Stimulated activated CD4-positive, alpha-beta T cell treated with anti-CD3 and anti-CD28 coated beads, Interleukin-12 subunit alpha, Interleukin-12 subunit beta, amount 100 ng/mL, for 24 hours (primary cell): ENCODE measurements at places on chromosomes 2 and 18.

- DNase-seq, result no peak
These were observed 25.9 kb downstream of the HAUS1 start for GRCh38 chr18:46130061-46130460.

DNA sequence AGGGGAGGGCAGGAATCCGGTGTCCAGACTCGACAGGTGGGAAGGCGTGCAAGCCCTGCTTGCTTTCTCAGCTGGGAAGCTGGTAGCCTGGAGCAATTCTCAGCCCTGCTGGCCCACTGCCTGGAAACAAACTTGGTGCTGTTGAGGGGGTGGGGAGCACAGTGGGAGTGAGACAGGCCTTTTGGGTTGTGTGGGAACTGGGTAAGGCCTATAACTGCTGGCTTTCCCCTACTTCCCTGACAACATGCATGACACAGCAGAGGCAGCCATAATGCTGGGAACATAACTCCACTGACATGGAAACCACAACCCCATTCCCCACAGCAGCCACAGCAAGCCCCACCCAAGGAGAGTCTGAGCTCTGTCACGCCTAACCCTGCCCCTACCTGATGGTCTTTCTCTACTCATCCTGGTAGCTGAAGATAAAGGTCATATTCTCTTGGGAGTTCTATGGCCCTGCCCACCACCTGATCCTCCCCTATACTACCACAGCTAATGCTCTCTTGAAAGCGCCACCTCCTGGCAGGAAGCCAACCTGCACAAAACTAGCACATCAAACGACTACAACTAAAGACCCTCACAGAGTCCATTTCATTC is 122.9 kb upstream of the ACVR1C start:
- peak; percentile 21 for DNase-seq

DNA sequence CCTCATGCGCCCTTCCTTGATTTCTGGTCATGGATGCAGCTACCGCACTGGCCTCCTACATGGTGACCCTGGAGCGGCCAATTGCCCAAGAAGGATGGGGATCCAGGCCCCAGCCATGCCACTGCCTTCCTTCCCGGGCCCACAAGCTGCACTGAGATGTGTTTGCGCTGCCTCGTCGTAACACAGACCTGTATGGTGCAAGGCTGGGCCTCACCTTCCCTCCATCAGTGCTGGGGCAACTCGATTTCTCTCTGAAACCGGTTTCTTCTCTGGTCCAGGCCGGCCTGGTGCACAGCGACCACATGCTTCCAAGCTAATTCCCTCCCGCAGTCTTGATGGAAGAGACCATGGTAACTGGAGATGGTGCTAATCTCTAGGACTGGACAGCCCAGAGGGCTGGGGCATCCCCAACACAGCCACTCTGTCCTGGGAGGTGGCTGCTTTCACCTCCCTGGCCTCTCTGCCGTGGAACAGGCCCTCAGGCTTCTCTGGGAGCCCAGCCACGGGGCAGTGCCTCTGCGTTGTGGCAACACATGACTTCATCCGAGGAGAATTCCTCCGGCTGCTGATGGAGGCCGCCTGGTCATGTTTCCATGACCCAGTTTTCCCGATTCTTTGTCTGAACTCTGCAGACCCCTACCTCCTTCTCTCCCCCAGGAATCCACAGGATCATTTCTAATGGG is 184.2 kb downstream of the GLI2 start:
- no peak for DNase-seq

GRCh38 chr2:232941400-232941799 is 71.3 kb downstream of the SNORC start:
- no peak for DNase-seq

GRCh38 chr18:48668466-48669179 is 129.8 kb downstream of the CTIF start:
- DNase-seq, result no peak

GRCh38 chr2:220533485-220533884 is 906.1 kb downstream of the SLC4A3 start:
- DNase-seq, result no peak

GRCh38 chr2:173941567-173941966 is 23.6 kb downstream of the SP3 start:
- DNase-seq, result no peak

DNA sequence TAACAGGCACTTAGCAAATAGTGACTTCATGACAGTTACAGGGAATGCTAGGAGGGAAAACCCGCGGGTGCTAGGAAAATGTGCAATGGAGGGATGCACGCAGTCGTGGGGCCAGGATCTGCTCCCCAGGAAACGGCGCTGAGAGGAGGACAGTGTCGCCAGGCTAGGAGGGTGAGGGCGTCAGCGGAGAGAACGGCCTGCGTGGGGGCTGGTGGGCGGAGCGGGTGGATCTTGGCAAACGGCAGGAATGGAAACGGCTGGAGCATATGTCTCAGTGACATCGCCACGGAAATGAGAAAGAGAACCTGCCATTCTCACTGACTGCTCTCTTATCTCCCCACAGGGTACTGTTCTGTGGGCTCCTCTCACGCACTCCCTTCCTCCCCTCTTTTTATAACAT is 478.5 kb upstream of the ID2 start:
- DNase-seq, result no peak

- DNase-seq, result no peak
These were observed 128.4 kb downstream of the RNF152 start for GRCh38 chr18:61764381-61764780.

- no peak for DNase-seq
These were observed 2.9 kb upstream of the CASP10 start for GRCh38 chr2:201180010-201180409.

- DNase-seq, result no peak
These were observed 25.8 kb downstream of the PLEKHA3 start for GRCh38 chr2:178506101-178506500.

DNA sequence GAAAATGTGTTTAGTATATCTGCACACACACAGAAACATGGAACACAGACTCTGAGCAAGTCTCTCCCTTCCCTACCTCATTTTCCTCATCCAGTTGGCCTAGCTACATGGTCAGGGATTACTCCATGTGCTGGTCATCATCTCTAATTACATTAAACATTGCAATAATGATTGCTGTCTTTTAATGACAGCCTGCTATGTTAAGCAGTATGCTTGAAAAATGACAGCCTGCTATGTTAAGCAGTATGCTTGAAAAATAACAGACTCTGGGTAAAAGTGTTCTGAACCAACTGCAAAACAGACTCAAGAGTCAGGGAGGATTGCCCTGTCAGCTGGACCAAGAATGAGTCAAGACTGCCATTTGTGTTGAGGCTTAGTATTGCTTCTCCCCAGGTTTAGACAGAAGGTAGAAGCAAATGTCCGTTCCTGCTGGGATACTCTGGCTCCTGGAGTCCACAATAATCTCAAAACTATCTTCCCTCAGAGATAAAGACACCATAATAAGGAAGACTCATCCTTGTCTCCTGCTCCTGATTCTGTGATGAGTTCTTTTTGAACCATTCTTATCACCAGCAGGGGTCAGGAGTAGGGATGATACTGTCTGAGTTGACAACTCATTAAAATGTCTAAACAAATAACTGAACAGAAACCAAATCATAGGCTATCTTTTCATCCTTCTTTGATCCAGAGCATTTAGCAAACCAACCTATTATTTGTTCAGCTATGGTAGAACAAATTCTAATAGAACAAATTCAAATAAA is 57.7 kb downstream of the CCDC93 start:
- DNase-seq, result no peak

DNA sequence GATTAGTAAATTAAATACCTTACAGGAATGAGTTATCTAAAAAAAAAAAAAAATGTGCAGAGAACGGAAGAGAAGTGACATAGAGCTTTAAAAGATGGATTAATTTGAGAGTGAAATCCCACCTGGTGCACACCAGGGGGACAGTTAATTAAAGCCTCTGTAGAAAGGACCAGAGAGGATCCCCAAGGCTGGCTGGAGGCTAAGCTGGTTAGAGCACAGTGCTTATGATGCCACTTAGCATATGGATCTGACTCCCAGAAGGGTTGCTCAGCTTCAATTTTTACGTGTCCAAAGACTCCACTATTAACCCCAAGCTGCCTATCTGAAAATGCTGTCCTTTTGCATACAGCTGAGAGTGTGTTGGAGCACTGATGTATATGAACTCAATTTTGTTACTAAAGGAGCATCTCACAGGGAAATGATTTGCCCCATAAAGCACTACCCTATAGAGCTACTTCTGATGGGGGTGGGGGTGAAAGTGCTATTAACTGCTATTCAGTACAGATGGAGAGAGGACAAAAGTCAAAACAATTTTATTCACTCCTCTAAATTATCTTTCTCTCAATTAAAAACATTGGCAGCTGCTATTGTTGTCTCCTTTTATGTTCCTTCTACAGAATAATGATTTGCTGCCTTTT is 15.2 kb upstream of the SLC8A1 start:
- DNase-seq, result no peak

GRCh38 chr2:198873503-198874471 is 584.0 kb downstream of the SATB2 start:
- no peak for DNase-seq

GRCh38 chr2:234577191-234577590 is 80.3 kb upstream of the ARL4C start:
- no peak for DNase-seq

DNA sequence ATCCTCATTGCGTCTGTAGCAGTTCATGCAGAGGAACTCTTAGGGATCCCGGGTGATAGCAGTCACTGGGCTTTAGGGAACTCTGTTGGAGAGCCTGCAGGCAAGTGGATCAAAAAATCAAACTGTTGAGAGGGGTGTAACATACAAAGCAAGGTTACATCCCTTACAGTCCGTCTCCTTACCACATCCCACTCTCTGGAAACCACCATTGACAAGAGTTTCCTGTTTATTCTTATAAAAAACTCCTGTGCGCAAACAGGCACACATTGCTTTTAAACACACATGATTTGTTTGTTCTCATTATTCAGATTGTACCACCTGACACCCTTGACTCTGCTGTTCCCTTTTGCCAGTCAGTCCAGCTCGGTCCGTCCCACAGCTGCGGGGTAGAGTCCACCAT is 137.7 kb downstream of the LTBP1 start:
- DNase-seq, result no peak

DNA sequence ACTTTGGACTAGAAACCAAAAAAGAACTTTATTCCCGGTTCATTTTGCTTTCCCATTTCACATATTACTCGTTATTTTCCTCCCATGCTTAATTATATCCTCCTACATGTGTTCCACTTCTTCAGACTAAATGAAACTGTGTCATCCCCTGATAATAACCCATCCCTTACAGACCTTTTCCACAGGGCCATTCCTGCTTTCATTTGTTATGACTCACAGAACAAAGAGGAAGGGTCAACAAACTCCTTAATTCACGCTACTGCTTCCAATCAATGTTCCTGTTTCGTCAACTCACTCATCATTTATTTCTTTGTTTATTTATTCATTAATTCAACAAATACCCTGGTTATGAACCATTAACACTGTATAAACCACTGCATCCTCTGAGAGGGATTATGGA is 104.5 kb downstream of the ZEB2 start:
- DNase-seq, result no peak

DNA sequence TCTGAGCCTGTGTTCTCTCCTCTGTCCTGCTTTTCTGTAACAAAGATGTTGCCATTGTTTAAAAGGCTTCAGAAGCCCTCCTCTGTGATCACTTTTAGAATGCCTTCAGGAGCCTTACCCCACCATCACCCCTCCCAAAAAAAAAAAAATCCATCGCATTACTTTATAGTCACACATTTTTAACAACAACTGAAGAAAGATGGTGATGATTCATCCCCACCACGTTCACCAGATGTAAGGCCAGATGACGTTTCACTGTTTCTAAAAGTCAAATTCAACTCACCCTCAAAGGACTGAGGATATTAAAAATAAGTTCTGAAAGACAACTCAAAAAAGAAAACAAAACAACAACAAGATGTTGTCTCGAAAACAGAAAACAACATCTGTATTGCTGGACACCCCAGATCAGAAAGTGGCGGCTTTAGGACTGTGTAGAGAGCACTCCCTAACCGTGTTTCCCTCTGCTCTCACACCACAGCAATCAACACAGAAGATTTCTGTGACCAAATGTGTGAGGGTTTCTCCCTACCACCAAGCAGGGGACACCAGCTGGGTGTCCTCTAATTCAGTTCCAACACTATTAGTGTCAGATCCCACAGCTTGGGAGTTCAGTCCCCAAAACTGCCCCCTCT is 61.9 kb upstream of the CREB1 start:
- DNase-seq, result no peak

- no peak for DNase-seq
These were observed 20.6 kb downstream of the SCYGR5 start for GRCh38 chr2:227687189-227687588.

GRCh38 chr2:227461811-227462461 is 10.0 kb upstream of the AGFG1 start:
- DNase-seq, result no peak

DNA sequence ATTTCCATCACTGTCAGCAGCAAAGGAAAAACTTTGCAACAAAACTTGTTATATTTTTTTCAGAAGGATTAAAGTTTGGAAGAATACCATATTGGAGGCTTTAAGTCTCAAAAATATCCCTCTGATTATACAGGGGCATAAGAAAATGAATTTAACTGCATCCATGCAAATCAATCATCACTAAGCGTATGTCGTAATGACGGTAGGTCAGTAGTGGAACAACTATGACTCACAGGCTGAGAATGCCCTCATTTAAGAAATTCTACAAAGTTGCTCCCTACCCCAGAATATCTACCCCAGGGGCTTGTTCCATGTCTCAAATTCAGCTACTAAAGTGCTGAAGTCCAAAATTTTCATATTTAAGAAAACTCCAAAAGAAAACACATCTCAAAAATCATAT is 12.5 kb upstream of the NAB1 start:
- DNase-seq, result no peak

DNA sequence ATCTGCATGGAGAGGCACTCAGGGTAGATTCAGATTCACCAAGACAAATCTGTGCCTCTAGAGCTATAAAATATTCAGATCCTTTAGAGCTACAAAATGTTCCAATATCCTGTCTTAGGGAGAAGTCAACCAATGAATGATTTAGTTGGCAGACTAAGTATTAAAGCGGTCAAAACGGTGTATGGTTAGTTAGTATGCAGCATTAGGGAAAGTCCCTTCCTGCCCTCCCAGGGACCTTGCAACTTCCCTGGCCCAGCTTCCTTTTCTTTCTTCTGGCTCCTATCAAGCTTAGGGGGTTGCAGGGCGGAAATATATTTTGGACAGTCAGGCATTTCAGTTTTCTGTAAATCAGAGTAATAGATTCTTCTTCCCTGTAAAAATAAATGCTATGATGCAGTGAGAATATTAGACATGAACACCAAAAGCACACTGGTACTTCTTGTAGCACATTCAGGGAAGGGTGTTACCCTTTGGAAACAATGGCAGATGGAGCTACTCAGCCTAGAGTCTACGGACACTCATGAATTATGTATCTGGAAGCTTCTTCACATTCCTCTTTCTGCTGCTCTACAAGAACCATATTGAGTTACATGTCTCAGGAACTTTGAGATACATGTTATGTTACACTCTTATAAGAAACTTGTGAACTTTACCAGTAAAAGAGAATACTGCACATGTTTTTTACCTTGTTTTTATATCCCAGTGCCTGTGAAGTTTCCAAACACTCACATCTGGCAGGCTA is 45.7 kb downstream of the CCDC93 start:
- DNase-seq, result no peak

- no peak for DNase-seq
These were observed 223.6 kb downstream of the SLC8A1 start for GRCh38 chr2:40228310-40228709.

GRCh38 chr2:71932037-71932779 is 215.5 kb downstream of the CYP26B1 start:
- no peak for DNase-seq

GRCh38 chr2:240241572-240241971 is 101.1 kb upstream of the OTOS start:
- no peak for DNase-seq

GRCh38 chr2:113980946-113981345 is 91.1 kb downstream of the ACTR3 start:
- no peak for DNase-seq
